Nephron progenitor cell (in vitro differentiated cells): ENCODE measurements at places on chromosomes 3 and 15.

DNA sequence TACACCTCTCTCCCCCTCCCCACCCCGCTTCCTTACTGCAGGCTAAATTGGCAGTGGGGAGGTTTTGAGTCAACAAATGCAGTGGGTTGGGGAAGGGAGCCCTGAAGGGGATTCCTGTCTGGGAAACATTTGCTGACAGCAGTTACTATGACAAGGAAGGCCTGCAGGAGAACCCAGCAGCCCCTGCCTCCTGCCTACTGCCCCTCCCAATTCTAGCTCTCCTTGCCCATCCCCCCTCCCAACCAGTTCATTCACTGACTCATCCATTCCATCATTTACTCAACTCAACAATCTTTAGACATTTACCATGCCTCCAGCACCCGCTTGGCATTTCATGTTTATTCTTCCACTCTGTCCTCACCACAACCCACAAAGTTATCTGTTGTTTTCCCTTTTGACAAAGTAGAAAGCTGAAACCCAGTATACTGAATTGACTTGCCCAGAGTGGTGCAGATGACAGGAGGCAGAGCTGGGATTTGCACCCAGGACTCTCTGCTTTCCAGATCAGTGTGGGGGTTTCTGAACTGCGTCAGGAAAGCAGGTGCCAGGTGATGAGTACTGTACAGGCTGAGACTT, 75.0 kb downstream of the MAGEF1 start:
- H3K27me3 ChIP-seq, result peaks cover 20% of the 10 kb centered on the region
- peak overlapping the region; percentile 39 for H3K4me3 ChIP-seq
- peaks cover 20% of the 10 kb centered on the region for H3K4me1 ChIP-seq
- no peak for DNase-seq
- peak overlapping the region; percentile 91 for H3K27ac ChIP-seq
- no peaks in the 10 kb centered on the region for H3K36me3 ChIP-seq

DNA sequence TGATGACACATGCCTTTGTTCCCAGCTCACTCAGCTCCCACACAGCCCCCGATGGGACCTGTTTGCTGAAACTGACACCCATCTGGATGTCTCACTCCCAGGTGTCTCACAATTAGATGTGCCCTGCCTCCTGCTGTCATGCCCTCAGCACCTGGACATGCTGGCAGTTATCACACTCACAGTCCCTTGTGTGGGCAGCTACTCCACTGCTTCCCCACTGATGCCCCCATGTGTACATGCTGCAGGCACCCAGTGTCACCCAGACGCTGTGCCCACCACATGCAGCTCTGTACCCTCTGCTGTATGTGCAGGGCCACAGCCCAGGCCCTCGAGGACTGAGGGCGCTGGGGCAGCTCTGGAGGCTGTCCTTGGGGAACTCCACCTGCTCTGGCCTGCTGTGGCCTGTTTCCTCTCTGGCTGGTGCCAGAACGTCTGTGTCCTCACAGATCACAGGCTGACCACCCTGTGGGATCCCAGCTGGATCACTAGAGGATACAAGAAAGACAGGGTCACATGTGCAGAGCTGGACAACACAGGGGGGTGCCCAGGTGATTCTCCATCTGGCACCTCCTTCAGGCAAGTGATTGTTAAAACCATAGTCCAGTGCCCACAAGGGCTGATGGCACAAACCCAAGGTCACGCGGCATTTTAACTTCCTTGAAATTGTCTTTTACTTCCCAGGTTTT, 14.0 kb downstream of the C3orf22 start:
- no peak for DNase-seq
- peaks cover 36% of the 10 kb centered on the region for H3K4me1 ChIP-seq
- H3K4me3 ChIP-seq, result no peak overlapping the region
- no peaks in the 10 kb centered on the region for H3K36me3 ChIP-seq
- peak overlapping the region; percentile 59 for H3K27ac ChIP-seq

GRCh38 chr15:77243135-77243534, 172.2 kb upstream of the TSPAN3 start:
- no peaks in the 10 kb centered on the region for H3K36me3 ChIP-seq
- H3K4me1 ChIP-seq, result no peaks in the 10 kb centered on the region
- no peaks in the 10 kb centered on the region for H3K27me3 ChIP-seq

- H3K27me3 ChIP-seq, result peaks cover 61% of the 10 kb centered on the region
- H3K36me3 ChIP-seq, result no peaks in the 10 kb centered on the region
- H3K4me1 ChIP-seq, result peaks cover 23% of the 10 kb centered on the region
- no peak for DNase-seq
- no peak overlapping the region for H3K4me3 ChIP-seq
Observed at GRCh38 chr15:88711806-88712205, 73.0 kb downstream of the ISG20 start.

DNA sequence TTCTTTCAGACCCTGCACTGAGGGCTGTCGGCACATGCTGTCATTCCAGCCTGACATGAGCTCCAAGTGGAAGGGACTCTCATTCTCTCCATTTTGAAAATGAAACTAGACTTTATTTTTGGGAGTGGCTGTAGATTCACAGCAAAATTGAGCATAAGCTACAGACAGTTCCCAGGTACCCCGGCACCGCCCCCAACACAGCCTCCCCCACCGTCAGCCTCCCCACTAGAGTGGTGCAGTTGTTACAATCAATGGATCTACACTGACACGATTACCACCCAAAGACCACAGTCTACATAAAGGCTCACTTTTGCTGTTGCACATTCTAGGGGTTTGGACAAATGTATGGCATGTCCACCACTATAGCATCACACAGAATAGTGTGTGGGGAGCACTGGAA, 29.5 kb upstream of the FGD5 start:
- H3K36me3 ChIP-seq, result no peaks in the 10 kb centered on the region
- no peak overlapping the region for H3K27ac ChIP-seq
- peaks cover 12% of the 10 kb centered on the region for H3K4me1 ChIP-seq
- DNase-seq, result no peak
- peaks cover 58% of the 10 kb centered on the region for H3K27me3 ChIP-seq

- no peak overlapping the region for H3K27ac ChIP-seq
- peaks cover 64% of the 10 kb centered on the region for H3K4me1 ChIP-seq
- H3K36me3 ChIP-seq, result peaks cover 11% of the 10 kb centered on the region
- H3K4me3 ChIP-seq, result peak overlapping the region; percentile 2
Observed at GRCh38 chr15:61064651-61065050, 164.5 kb downstream of the RORA start.

GRCh38 chr3:61300006-61300380, 48.7 kb upstream of the FHIT start:
- DNase-seq, result no peak
- H3K36me3 ChIP-seq, result no peaks in the 10 kb centered on the region
- no peaks in the 10 kb centered on the region for H3K4me1 ChIP-seq

DNA sequence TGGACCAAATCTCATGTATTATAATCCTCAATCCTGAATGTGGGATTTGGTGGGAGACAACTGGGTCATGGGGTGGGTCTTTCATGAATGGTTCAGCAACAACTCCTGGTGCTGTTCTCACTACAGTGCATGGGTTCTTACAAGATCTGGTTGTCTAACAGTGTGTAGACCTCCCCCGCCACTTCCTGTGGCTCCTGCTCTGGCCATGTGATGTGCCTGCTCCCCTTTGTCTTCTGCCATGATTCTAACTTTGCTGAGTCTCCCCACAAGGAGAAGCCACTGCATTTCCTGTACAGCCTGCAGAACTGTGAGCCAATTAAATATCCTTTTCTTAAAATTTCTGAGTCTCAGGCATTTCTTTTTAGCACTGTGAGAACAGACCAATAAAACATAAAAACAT, 557.5 kb downstream of the GOLGA6L6 start:
- no peak overlapping the region for H3K4me3 ChIP-seq
- H3K36me3 ChIP-seq, result no peaks in the 10 kb centered on the region
- no peaks in the 10 kb centered on the region for H3K4me1 ChIP-seq

DNA sequence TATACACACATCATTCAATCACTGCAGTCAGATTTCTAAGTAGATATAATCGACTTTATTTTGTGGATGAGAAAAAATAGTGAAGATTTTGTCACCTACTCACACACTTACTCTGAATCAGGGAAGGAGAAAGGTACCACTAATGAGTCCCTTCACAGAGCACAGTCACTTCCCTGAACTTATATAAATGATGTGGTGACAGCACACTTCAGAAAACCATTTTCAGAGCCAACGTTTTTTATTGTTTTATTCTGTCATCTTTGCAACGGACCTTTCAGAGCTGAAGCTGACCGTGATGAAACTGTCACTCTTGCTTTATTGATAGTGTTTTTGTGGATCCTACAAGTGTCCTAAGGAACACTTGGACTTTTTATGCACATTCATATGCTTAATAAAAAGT, 956.6 kb downstream of the SQOR start:
- H3K27me3 ChIP-seq, result peaks cover 3% of the 10 kb centered on the region
- H3K36me3 ChIP-seq, result no peaks in the 10 kb centered on the region
- DNase-seq, result no peak
- H3K4me3 ChIP-seq, result no peak overlapping the region

GRCh38 chr3:162740941-162741596, 1244.5 kb downstream of the OTOL1 start:
- no peak overlapping the region for H3K4me3 ChIP-seq
- no peaks in the 10 kb centered on the region for H3K36me3 ChIP-seq
- no peak for DNase-seq
